ENCODE measurements at places on chromosomes 13 and 19. TPM values are rescaled to one million over a fixed set of nuclear protein-coding genes. Genes with fewer than 3 reads are reported as not detected.

DNA sequence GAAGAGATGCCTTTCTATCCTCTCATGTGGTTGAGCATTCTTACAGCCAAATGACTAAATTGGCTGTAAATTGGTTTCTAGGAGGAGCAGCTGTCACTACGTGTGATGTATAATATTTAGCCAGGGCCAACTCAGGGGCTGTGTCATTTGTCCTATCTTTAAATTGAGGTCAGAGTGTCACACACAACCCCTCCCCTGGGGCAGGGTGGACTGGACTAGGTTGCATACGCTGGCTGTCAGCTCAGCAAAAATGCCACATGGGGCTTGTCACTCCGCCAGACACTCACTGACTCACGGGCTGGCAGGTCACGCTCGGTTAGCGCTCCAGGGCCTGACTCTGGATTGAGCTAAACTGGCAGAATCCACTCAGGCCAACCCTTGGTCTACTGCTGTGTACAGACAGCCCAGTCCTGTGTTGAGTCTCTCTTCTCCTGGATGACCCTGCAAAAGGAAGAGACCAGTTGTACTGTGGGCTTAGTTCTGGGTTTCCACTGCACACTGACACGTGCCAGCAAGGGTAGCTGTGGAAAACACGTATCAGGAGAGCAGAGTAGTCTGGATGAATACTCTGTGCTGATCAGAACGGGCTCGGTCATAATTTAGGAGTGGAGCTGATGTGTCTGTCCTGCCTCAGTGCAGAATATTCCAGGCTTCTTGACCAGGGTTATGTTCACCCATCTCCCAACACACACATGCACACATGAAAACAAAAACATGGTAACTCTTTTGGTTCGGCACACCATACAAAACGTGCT is 29.1 kb downstream of the SHISA2 start:
- no peak for DNase-seq

Gene KLK3
- not detected for polyA plus RNA-seq

DNA sequence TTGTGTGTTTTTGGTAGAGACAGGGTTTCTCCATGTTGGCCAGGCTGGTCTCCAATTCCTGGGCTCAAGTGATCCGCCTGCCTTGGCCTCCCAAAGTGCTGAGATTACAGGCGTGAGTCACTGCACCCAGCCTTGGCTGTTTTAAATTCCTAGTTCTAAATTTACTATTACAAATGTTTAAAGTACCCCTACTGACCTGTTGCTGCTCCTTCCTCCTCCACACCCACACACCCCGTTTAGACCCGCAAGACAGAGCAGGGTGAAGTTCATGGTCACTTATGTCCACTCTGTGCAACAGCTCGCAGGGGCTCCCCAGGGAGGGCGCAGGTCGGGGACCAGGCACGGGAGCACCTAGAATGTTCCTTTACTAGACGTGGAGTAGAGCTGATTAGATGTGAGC is 28.7 kb downstream of the TMEM161A start:
- no peak for DNase-seq

Gene LILRB2
- 1.5 TPM for polyA plus RNA-seq

Gene FFAR2
- 0.34 TPM for polyA plus RNA-seq

Gene ATP1A3
- 0.24 TPM for polyA plus RNA-seq

Gene ADAMTS10
- polyA plus RNA-seq = 46.7 TPM

DNA sequence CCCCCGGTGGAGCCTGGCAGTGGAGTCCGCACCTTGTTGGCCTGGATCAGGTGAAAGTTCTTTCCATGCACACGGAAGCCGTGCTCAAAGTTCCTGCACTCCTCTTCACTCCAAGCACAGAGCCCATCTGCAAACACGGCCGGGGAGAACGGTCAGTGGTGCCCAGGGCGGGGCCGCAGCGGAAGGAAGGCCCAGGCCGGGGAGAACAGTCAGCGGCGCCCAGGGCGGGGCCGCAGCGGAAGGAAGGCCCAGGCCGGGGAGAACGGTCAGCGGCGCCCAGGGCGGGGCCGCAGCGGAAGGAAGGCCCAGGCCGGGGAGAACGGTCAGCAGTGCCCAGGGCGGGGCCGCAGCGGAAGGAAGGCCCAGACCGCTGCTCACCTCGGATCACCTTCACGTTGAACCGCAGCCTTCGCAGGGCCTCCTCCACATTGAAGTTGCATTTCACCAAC is 20.6 kb upstream of the PLPP2 start:
- DNase-seq = no peak
